HS-27A (cell line): ENCODE measurements at places on chromosomes 6 and 20.

- DNase-seq = no peak
These were observed 56.9 kb upstream of the TIAM2 start for GRCh38 chr6:154938221-154938580.

- no peak for DNase-seq
These were observed 65.5 kb downstream of the SYNJ2 start for GRCh38 chr6:158047127-158047518.

- DNase-seq = no peak
These were observed 28.2 kb upstream of the CNKSR3 start for GRCh38 chr6:154538640-154539191.

- DNase-seq = no peak
These were observed 11.7 kb upstream of the FRK start for GRCh38 chr6:116072368-116072767.

DNA sequence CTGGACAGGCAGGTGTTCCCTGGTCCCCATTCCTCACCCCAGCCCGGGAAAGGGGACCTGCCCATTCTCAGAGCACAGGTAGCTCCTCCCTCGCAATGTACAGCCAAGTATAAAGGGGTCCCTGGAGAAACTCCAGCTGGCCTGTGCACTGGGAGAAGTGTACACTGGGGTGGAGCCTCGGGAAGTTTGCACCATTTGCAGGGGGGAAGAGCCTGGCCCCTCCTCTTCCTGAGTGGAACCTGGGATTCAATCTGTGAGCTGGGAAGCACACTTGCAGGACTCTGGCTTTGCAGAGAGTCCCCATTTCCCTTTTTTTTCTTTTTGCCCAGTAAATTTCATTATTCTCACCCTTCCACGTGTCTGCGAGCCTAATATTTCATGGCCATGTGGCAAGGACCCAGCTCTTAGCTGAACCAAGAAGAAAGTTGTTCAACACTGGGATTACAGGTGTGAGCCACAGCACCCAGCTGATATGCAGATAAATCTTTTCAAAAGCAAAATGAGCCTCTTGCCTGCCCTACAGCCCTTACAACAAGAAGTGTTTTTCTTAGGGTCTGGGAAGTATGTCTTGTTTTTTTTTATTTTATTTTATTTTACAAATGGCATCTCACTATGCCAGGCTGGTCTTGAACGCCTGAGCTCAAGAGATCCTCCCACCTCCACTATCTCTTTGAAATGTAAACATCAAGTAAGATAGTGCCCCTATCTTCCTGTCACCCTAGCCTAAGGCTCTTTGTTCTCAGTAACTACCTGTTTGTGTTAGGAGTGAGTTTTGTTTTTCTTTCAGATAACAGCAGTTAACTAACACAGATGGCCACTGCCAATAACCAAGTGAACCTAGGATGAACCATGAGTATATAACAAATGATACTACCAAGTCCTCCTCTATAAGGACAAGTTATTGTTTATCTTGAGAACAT is 9.3 kb upstream of the RNGTT start:
- DNase-seq = no peak

GRCh38 chr6:35096129-35096862 is 44.8 kb downstream of the TCP11 start:
- DNase-seq = peak; percentile 90

GRCh38 chr6:73797861-73798260 is 101.9 kb downstream of the CD109 start:
- DNase-seq = no peak

- peak; percentile 73 for DNase-seq
These were observed 114.5 kb downstream of the SLC22A3 start for GRCh38 chr6:160462551-160463109.

GRCh38 chr20:59902470-59902869 is 31.0 kb downstream of the SYCP2 start:
- no peak for DNase-seq

- DNase-seq = no peak
These were observed 8.6 kb upstream of the TRIB3 start for GRCh38 chr20:371755-372542.

GRCh38 chr6:71733970-71734899 is 152.1 kb upstream of the RIMS1 start:
- DNase-seq = peak; percentile 17

- no peak for DNase-seq
These were observed 45.5 kb upstream of the ENTPD6 start for GRCh38 chr20:25150016-25150415.

DNA sequence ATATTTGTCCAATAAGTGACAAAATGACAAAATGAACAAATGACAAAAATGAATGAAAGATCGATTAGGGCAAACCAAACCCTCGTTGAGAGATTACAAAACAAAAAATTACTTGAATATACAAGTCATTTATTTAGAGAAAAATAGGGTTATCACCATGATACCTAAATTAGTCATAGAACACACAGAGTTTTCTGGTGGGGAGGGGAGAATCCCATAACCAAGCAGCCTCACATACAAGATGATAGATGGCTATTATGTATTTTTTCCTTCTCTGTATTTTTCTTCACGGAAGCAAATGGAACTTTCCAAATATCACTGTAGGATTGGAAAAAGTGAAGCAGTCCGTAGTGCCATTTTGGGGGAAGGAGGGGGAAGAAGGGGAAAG is 28.5 kb upstream of the BMP6 start:
- DNase-seq = no peak

GRCh38 chr6:141540207-141540606 is 592.5 kb upstream of the GJE1 start:
- no peak for DNase-seq

DNA sequence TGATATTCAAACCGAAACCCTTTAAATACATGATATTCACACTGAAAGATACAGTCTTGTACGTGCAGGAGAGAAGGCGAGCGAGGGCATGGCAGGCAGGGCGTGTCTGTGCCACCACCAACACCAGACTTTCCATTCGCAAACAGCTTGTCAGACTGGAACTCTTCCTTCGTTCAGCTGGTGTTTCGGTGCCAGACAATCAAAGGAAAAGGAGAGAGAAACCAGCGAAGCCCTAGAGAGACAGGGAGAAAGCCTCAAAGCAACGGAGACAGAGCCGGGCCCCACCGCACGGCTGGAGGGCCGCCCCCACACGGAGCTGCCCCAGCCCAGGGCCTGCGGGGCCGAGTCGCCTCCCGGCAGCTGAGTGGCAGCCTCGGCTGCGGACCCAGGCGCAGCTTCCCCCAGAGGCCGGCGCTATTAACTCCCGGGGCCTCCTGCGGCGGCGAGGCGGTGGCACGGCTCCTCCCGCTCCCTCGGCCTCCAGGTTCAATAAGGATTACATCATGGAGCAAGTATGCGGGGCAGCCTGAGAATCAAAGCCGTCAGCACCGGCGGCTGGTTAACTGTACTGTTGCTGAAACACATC is 32.1 kb upstream of the NR2E1 start:
- DNase-seq = no peak

- DNase-seq = no peak
These were observed 111.6 kb downstream of the ERMARD start for GRCh38 chr6:169862892-169863525.

DNA sequence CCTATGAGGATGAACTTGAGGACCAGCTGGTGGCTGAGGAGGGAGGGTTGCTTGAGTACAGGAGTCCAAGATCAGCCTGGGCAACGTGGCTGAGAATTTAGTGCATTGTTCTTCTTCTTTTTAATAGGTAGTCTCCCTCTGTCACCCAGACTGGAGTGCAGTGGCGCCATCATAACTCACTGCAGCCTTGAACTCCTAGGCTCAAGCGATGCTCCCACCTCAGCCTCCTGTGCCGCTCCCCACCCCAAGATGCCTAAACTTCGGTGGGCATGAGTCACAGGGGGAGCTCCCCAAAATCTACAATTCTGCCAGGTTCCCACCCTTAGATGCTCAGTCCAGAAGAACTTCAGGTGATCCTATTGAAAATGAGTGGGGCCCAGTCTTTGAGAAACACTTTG is 21.4 kb downstream of the FAM50B start:
- no peak for DNase-seq
